NCI-H146 (cell line): ENCODE measurements at places on chromosomes 11 and 22.

- DNase-seq: no peak
Measured at GRCh38 chr11:32447252-32447651, 11.9 kb upstream of the WT1 start.

DNA sequence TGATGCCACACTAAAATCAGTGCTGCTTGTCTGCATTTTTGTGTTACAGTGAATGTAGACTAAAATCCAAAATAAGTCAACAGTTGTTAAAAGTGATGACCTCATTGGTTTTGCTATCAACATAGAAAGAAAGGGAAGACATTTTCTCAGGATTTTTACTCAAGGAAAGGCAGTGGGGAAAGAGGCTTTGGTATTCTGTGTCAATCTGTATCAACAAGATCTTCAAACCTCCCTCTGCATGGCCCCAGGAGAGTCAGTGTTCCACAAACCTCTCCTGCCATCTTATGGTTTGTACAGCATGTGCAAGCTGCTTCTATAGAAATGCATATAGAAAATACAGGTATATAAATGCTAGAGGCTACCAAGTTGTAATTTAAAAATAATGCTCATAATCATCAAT, 13.8 kb upstream of the OR51M1 start:
- no peak for DNase-seq

- DNase-seq: no peak
Measured at GRCh38 chr11:45933846-45934579, 11.6 kb downstream of the LARGE2 start.

GRCh38 chr11:80610516-80610915, 1169.7 kb upstream of the TENM4 start:
- DNase-seq: no peak

- no peak for DNase-seq
Measured at GRCh38 chr11:21704539-21704938, 488.3 kb upstream of the ANO5 start.

GRCh38 chr11:115933564-115933963, 429.3 kb upstream of the CADM1 start:
- no peak for DNase-seq

- DNase-seq: no peak
Measured at GRCh38 chr11:129298988-129299387, 76.7 kb upstream of the BARX2 start.

GRCh38 chr22:29211066-29211465, 5.4 kb downstream of the EMID1 start:
- DNase-seq: no peak

DNA sequence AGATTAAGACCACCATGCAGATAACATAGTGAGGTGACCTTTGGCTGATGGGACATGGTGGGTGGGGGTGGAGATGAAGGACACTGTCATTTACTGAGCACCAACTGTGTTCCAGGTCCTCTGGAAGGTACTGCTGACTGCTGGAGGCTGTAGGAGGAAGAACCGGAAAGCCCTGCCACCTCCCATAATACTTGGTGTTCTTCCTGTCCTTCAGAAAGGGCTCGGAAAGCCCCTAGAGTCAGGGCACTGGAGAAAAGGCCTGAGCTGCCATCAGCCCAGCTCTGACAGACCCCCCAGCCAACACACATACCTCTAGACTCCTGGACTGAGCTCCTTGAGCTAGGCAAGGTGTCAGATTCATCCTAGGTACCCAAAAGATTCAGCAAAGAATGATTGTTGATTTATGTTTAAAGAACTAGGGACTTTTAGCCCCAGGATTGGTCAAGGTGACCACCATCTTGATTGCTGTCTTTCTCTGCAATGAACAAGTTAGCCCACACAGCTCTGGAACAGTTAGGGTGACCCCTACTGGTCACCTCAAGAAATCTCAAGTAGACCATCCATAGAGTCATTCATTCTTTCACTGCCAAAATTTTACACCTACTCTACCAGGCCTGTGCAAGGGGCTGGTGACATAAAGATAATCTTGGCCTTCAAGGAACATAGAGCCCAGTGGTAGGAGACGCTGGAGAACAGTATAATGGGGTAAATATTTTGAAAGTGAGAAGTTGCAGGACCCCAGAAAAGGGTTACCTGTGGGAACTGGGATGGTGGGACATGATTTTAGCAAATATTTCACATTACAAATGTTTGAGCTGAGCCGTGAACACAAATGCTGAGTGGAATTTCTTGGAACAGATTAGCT, 39.4 kb downstream of the IRAG1 start:
- DNase-seq: peak; percentile 49

DNA sequence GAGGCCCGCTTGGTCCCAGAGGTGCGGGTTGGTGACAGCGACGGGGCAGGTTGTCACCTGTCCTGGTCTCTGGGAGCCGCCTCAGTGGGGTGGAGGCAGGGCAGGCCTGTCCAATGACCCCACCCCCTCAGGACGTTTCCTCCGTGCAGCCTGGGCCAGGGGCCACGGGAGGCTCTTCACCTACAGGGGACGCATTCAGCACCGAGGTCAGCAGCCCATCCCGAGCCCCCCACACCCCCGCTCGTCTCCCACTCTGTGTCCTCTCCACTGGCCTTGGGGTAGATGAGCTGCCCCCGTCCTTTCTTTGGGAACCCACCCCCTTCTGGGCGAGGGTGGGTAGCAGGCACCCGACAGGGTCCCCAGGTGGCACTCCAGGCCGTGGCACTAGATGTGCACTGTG, 35.7 kb downstream of the BRSK2 start:
- no peak for DNase-seq

DNA sequence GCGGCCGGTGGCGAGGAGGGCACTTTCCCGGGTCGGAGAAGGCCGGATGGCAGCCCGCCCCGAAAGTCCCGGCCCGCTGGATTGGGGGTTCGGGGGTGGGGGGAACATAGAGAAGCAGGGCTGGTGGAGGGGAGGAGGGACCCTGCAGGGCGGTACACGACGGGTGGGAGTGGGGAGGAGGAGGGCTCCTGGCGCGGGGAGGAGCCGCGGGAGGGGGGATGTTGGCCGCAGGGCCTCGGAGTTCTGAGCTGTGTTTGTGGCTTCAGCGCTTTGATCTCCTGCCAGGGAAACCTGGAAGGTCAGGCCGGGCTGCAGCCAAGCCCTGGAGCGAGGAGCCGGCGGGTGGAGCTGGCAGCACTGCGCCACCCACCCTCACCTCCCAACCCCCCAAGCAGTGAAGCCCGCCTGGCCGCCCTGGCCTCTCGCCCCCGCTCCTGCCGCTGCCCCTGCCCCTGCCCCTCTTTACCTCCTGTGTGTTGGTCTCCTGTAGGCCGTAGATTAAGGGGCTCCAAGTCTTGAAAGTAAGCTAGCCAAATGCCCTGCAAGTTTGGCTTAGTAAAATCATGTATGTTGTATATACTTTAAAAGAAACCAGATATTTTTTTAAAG, 30.9 kb downstream of the C22orf31 start:
- peak; percentile 29 for DNase-seq

DNA sequence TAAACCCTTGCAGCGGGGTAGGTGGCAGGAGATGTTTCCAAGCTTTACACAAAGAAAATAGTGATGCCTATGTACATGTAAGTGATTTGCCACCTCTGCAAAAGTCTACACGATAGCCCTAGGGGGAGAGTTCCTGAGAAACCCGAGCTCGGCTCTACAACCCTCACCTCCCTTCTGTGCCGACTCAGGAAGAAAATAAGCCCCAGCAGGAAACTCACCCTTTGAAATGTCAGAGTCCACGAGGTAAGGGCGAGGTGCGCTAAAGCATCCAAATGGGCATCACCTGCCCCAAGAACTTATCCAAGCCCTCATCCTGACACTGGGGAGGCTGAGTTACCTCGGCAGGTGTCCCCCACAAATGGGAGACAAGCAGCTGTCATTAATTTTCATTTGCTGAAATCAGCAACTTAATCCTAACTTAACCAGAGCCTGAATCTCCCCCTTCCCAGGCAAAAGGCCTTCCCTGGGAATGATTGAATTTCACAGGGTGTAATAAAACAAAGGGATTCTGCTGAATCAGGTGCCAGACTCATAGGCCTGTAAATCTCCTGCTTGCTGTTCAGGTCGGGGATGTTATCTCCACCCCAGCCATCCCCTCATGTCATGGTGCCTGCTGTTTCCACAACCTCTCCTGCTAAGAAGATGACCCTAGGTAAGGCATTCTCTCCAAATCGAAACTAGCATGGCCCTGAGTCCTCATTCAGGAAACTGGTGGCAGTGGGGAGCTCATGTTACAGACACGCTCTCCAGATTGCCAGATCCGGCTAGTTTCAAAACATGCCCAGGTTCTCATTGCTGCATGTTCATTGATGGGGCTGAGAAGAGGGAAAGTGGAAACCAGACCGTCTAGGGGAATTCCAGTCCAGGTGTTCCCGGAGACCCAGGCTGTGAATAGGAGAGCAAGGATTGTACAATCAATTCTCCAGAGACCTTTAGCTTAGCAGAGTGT, 105.3 kb upstream of the KIRREL3 start:
- DNase-seq: peak; percentile 95

DNA sequence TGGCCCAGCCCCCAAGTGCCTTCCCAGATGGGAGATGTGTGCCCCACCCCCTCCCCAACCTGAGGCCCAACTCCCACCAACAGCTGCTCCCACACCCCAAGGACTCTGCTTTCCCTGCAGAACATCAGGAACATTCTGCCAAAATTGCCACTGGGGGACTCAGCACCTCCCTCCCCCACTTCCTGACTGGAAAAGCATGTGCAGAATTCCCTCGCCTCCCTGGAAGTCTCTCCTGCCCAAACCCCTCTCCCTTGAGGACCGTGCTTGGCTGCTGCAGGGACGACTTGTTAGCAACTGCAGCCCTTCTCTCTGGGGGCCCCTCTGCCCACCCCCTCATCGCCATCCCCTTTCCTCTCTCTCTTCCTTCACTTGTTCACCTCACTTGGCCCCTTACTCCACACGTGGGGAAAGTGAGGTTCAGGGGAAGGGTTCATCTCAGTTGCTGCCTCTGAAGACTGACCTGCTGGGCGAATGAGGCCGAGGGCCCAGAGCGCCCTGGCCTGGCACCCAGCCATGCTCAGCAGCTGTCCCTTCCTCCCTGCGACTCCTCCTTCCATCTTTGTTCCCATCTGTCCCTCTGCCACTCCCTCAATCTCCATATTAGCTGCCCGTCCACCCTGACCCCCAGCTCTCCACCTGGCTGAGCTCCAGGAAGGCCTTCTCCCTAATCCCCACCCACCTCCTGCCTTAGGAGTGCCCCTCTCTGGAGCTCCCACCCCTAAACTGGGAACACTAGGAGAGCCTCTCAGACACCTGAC, 105.1 kb downstream of the CHST1 start:
- peak; percentile 72 for DNase-seq

- peak; percentile 62 for DNase-seq
Measured at GRCh38 chr11:62508336-62509058, 38.1 kb downstream of the AHNAK start.

GRCh38 chr11:107446822-107447431, 10.7 kb downstream of the CWF19L2 start:
- DNase-seq: no peak

GRCh38 chr11:106012744-106013143, 9.3 kb downstream of the MSANTD4 start:
- DNase-seq: no peak

DNA sequence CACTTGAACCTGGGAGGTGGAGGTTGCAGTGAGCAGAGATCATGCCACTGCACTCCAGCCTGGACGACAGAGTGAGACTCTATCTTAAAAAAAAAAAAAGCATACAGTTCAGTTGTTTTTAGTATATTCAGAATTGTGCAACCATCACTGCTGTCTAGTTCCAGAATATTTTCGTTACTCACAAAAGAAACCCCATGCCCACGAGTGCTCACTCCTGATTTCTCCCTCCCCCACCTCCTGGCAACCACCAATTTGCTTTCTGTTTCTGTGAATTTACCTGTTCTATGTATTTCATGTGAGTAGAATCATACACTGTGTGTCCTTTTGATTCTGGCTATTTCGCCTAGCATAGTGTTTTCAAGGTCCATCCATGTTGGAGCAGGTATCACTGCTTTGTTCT, 24.8 kb downstream of the PTPRJ start:
- no peak for DNase-seq

DNA sequence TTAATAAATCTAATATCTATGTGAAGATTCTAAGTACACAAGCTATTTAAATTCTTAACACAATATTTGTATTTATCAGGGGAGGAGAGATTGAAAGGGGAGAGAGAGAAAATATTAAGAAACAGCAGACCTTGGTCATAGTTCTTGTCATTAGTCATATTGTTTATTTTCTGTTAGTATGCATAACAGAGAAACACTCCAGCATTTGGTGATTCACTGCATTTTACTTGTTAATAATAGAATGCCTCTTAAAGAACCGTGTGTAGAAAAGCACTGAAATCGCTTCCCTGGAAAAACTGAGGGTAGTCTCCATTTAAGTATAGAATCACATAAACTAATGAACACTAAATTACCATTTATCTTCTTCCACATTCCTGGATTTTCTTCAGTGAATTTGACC, 122.7 kb upstream of the TRPC6 start:
- DNase-seq: no peak

- no peak for DNase-seq
Measured at GRCh38 chr11:24086921-24087320, 409.9 kb upstream of the LUZP2 start.

DNA sequence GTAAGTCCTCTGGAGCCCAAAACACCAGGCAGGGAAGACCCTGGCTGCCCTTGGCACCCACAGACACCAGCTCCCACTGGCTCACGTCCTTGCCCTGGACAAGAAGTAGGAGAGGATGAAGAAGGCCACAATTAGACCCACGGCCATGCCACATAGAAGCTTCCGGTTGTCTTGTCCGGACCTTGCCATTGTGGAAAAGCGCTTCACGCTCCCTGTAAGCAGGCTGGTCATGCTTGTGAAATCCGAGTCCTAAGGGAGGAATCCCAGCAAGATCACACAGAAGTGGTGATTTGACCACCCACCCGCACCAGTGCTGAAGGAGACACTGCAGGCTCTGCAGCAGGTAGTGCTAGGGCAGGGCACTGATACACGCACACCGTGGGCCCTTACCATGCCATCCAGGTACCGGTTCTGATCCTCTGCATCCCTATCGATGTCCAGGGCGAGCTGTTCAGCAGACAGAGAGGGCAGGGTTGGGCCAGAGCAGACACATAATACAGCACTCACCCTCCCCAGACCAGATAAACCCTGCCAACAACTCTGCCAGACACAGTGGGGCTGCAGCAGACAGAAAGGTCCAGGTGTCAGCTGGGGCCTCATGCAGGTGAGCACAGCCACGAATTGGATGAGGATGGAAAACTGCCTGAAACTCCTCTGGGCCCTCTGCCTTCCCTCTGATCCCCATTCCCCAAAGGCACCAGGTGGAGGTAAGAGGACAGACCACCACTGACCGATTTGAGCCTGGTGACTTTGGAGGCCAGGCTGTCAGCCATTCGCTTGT, 1.8 kb downstream of the BET1L start:
- no peak for DNase-seq

DNA sequence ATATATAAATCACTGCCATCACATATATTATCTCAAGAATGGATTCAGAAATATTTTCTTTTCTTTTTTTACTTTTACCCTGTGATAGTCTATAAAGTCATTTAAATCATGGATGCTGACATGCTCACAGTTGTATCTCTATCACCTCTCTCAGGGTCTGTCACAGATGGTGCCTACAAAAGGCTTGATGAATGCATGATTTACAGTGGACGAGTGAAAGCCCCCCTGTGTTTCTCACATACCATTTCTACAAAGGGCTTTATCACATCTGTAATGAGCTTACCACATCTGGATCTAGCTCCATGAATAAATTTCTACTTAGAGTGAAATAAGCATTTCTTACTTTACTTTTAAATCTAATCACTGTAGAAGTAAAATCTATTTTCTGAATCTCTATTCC, 121.4 kb upstream of the CARD18 start:
- DNase-seq: no peak

GRCh38 chr22:43100225-43100624, 10.3 kb upstream of the BIK start:
- no peak for DNase-seq

- DNase-seq: peak; percentile 87
Measured at GRCh38 chr11:45885274-45885920, at the start of gene MAPK8IP1. Gene MAPK8IP1, plus strand, starts transcription at chr11:45885651. Its CDS starts 170 bp downstream, at chr11:45885821.

- no peak for DNase-seq
Measured at GRCh38 chr11:134579724-134580609, 167.9 kb upstream of the B3GAT1 start.
